ENCODE measurements at places on chromosomes 2 and 18. TPM values are rescaled to one million over a fixed set of nuclear protein-coding genes. Genes with fewer than 3 reads are reported as not detected.

CD28 gene
- 53.6 TPM for total RNA-seq

ALPP gene
- not detected for total RNA-seq

SDC1 gene
- 0.62 TPM for total RNA-seq

RAB27B gene
- 0.75 TPM for total RNA-seq

TP53I3 gene
- 2.7 TPM for total RNA-seq

TSPYL6 gene
- total RNA-seq = not detected

HAT1 gene
- total RNA-seq = 70.1 TPM

MALT1 gene
- 23.9 TPM for total RNA-seq

PRSS56 gene
- total RNA-seq = not detected

GRCh38 chr2:56102866-56103265 lies 80.9 kb upstream of the CCDC85A start:
- no peak for DNase-seq

- DNase-seq = no peak
Observed at GRCh38 chr2:38038682-38039081, 37.3 kb downstream of the CYP1B1 start.

- no peak for DNase-seq
Observed at GRCh38 chr2:105176429-105176828, 65.1 kb upstream of the GPR45 start.

- DNase-seq = no peak
Observed at GRCh38 chr2:206443735-206444527, 599 bp downstream of the ADAM23 start.

GRCh38 chr2:73112026-73112912 lies 479 bp downstream of the RAB11FIP5 start:
- peak; percentile 18 for DNase-seq

DNA sequence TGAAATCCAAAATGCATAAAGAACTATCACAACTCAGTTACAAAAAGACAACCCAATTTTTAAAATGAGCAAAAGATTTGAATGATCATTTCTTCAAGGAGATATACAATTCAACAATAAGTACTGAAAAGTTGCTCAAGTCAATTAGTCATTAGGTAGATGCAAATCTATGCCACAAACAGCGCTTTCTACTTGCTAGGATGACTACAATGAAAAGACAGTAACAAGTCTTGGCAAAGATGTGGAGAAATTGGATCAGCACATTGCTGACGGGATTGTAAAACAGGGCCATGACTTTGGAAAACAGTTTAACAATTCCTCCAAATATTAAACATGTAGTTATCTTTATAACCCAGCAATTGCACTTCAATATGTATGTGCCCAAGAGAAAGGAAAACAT lies 166.3 kb upstream of the MC4R start:
- no peak for DNase-seq

DNA sequence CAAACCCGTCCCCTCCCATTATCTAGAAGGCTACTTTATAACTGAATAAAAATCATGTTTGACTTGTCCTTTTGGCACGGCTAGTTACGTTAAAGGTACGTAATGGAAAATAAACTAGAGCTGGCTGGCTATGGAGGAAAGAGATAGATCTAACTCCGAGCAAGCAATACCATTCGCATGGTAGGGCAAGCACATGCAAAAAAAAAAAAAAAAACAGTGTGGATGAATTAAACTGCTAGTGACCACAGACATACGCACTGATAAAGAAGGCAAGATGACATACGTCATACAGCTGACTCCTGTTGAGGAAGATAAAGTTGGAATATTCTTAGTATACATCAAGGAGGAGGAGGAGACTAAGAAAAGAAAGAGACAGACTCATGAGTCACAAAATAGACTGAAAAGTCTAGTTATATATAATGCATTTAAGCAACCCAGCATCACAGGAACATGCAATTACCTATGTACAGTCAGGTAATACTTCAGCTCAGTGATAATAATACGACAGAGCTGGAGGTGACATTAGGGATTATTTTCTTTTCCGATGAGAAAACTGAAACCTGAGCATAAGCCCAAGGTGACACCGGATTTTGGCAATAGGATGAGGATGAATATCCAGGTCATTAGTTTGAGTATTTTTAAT lies 37.9 kb upstream of the NARS1 start:
- DNase-seq = no peak

- no peak for DNase-seq
Observed at GRCh38 chr2:190180313-190181122, 118.0 kb upstream of the MSTN start.

- no peak for DNase-seq
Observed at GRCh38 chr2:40300391-40300790, 151.5 kb downstream of the SLC8A1 start.

DNA sequence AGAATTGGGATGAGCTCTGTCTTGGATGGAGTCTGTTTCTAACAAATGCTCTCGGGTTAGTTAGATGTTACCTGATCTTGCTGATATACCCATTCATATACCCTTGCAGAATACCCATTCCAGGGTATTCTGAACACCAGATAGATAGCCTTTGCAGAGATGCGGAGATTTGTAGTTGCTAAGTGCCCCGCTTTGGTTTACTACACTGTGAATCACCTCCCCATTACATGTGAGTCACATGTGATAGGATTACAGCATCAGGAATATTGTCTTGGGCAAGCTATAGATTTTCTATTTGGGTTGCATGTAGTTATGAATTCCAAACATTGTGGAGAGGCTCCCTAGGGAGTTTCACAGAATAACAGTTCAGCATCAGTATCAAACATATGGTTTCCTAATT lies 3.8 kb downstream of the VSNL1 start:
- no peak for DNase-seq

DNA sequence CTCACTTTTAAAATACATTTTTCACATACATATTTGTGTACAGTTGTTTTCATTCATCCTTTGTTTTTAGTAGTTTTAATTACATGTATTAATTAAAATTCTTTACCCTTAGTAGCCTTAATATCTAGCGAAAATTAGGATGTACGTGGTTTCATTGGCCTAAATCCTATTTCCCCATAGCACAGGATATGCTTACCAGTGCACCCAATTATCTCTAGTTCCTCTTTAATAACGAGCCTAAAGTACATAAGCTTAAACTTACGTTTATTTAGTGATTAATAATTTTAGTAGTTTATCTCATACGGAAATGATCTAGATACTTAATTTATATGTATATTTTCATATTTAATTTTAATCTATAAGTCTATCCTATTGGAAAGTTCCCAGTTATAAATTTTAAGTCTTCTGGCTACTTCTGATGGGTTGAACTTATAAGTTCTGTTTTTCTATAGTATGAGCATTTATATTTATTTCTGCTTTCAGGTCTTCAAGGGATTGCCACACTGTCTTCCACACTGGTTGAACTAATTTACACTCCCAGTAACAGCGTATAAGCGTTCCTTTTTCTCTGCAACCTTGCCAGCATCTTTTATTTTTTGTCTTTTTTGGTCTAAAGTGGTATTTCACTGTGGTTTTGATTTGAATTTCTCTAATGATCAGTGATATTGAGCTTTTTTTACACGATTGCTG lies 21.4 kb upstream of the RUFY4 start:
- DNase-seq = no peak

DNA sequence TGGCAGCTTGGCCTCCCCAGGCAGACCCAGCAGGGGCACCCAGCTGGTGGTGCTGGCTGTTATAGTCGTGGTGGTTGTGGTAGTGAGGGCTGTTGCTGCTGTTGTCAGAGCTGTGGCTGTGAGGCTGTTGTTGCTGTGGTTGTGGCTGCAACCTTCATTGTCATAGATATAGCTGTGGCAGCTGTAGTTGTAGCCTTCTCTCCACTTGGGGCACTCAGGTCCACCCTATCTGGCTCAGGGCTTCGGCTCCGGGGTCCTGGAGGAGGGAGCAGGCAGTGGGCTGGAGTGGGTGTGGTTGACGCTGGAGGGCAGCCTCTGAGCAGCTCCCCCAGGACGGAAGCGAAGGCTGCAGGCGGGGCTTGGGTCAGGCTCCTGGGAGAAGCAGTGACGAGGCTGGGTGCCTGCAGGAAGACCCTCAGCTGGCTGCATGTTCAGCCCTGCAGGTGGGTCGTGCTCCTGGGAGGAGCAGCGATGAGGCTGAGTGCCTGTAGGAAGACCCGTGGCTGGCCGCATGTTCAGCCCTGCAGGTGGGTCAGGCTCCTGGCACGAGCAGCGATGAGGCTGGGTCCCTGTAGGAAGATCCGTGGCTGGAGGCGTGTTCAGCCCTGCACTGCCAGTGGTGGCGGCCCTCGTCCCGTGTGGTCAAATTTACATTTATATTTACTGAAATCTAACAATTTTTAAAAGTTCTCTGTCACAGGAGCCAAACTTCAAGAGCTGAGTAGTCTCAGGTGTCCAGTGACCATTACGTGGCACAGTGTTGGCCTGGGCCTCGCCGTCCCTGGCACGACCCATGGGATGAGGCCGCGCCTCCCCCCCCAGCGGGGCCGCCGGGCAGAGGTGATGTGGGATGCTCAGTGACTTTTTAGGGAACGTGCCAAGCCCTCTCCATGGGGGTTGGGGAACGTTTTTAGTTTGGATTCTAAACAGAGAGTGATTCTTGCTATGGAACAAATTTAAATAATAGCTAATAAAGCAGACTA lies 79.2 kb upstream of the PXDN start:
- no peak for DNase-seq

DNA sequence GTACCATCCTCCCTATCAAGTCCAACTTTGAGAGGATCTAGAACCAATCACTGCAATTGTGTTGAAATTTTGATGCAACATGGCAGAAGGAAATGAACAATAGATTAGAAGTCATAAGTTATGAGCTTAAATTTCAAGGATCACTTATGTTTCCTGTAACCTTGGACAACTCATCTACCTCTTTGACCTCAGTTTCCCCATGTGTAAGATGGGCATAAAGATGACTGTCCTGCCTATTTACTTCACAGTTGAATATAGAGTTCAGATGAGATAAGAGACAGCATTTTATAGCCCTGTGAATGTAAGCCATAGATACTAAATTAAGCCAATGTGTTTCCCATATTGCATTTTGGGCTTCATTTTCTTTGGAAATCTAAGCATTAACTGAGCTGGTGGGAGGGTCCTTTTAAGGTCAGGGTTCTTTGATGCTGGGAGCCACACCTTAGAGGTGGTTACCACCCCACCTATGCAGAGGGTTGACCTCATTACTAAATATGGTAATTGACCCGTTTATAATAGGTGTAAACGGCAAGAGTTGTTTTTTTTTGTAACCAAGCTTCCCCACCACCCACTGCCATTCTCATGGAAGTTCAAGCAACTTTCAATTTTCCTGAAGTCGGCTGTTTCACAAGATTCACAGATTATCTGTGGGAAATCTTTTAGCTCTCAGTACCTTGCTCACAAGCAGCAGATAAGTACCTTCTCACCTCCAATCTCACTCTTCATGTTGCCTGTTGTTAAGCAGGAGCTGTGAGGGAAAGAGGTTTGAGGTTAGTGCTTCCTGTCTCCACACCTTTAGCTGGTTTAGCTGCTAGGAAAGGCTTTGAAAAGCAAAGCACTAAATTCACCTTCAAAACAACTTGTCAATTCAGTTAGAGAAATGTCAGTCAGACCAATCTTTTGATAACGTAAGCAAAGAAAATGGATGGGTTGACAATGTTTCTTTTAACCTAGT lies 13.3 kb downstream of the CD28 start:
- DNase-seq = no peak

GRCh38 chr2:223218587-223219178 lies 166.7 kb downstream of the KCNE4 start:
- DNase-seq = no peak

- no peak for DNase-seq
Observed at GRCh38 chr2:26086155-26086637, 52.3 kb downstream of the RAB10 start.

GRCh38 chr18:73431620-73432019 lies 563.8 kb upstream of the NETO1 start:
- no peak for DNase-seq

GRCh38 chr2:167487728-167488127 lies 599.4 kb downstream of the XIRP2 start:
- no peak for DNase-seq

- DNase-seq = no peak
Observed at GRCh38 chr18:23384778-23385736, 68.0 kb upstream of the RIOK3 start.

- DNase-seq = no peak
Observed at GRCh38 chr2:163657281-163657656, 78.5 kb downstream of the FIGN start.

GRCh38 chr2:236631281-236631855 lies 61.7 kb downstream of the ACKR3 start:
- no peak for DNase-seq
